ENCODE measurements at places on chromosomes 7 and 10. TPM values are rescaled to one million over a fixed set of nuclear protein-coding genes. Genes with fewer than 3 reads are reported as not detected.

DNA sequence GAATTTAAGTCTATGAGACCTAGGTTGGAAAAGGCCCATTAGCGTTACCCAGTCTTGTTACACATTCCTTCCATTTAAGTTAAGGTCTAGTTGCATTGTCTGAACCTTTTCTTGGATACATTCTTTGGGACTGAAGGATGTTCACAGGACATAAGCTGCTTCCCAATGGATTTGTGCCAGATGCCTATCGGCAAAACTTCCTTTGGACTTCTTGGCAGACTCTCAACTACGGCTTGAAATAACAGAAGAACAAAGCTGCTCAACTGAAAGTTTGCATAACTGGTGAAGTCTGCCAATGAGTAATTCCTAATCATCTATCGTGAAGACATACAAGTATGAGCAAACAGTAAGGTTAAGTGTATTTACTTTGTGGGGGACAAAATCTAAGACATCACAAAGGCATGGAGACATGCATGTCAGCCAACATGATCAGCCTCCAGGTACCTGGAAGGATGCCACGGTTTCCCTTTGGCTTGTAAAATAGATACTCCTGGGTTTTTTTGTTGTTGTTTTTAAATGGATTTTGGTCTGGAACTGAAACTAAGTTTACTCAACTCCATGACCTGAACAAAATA, 35.4 kb downstream of the MALSU1 start:
- DNase-seq = no peak

DNA sequence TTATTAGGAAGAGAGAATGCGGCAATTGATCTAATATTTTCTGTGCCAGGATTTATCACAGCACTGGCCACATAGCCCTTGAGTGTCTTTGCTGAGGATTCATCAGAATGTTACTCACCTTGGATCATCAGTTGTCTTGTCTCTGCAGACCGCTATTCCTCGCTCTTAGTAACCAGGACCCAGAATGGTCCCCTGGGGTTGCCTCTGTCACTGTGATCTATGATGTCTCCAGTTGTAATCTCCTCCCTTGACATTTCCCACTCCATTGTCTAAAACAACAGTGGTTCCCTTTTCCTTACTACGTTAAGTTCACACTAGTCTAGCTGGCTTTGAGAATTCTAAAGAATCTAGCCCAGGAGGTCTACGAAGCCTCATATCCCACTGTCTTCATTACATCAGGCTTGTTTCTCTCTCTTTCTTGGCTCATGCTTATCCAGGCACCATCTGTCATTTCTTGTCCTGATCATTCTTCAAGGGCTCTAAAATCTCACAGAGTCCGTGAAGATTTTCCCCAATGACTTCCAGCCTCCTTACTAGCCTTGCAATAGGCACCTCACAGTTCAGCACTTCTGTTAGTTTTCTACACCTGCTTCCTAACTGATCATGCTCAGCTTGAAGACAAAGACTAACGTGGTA, 125.8 kb downstream of the CUBN start:
- DNase-seq = no peak

DNA sequence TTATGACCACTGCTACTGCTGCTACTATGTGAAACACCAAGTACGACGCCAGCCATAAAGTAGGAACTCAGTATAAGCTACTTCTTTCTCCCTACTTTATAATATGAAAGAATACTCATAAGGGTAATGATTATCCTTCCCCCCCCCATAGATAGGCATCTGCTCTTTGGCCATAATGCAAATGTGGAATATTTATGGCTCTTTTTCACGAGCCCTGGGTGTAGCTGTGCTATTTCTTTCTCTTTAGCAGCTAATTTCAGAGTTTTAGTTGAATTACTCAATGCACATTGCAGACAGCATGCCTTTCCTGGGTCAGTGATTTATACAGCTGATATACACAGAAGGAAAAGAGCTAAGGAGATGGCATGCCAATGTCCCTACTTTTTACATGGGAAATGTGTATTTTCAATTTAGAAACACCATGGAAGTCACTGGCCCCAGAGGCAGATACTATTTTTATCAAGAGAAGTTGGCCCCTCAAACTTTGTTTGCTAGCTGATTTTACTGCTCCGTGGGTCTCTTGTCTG, 234.1 kb upstream of the KIAA1217 start:
- no peak for DNase-seq

The ERVW-1 gene
- 1.0 TPM for polyA plus RNA-seq

- no peak for DNase-seq
These were observed 145.3 kb downstream of the SFMBT2 start for GRCh38 chr10:7265396-7266123.

The ASZ1 gene
- 0.05 TPM for polyA plus RNA-seq

Measured in left renal pelvis (tissue), 4 donors.